Spleen (tissue), 13 donors: ENCODE measurements at places on chromosomes 2 and 18. TPM values are rescaled to one million over a fixed set of nuclear protein-coding genes. Genes with fewer than 3 reads are reported as not detected.

NMUR1 gene
- polyA plus RNA-seq: 0.32 TPM

C1QL2 gene
- not detected for polyA plus RNA-seq

AQP12B gene
- polyA plus RNA-seq: not detected

MSTN gene
- polyA plus RNA-seq: 0.15 TPM

STON1 gene
- 3.4 TPM for polyA plus RNA-seq

DNA sequence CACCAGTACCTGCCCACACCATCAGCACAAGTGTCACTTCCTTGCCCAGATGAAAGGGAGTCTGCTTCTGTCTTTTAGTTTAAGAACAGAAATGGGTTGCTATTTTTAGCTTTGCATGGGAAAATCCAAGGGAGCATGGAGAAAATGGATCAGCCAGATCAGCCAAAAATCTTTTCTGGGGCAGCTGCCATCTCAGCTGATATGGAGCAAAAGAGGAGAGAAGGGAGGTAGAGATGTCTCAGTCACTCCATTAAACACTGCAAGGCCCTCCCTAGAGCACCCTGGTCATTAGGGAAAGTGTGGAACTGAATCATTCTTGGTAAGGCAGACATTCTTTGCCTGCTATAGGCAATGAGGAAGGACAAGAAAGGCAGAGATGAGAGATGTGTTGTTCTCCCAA, 79.9 kb downstream of the CTAGE1 start:
- peak overlapping the region; percentile 48 for H3K27ac ChIP-seq
- no peak overlapping the region for H3K4me3 ChIP-seq
- H3K27me3 ChIP-seq: no peaks in the 10 kb centered on the region

DNA sequence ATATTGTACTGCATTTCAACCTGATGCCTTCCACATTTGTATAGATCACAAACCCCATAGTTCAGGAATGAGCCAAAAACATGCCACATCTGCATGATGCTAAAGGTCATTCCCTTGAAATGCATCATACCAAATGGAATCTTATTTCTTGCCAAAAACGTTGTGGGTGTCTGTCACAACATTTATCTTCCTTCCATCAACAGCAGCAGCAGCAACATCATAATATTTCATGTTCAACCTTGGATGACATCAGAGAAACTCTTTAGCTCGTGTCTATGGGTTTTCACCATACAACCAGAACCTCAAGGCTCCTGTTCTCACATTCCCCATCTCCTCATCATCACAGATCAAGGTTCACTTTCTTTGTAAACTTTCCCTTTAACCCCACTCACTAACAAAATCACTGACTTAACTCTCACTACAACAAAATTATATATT, 221.3 kb upstream of the CTAGE1 start:
- H3K36me3 ChIP-seq: no peaks in the 10 kb centered on the region
- no peak overlapping the region for H3K4me3 ChIP-seq
- no peaks in the 10 kb centered on the region for H3K27me3 ChIP-seq
- no peak overlapping the region for H3K27ac ChIP-seq
- H3K4me1 ChIP-seq: no peaks in the 10 kb centered on the region

GRCh38 chr2:189835855-189836558, 51.8 kb downstream of the PMS1 start:
- H3K27me3 ChIP-seq: no peaks in the 10 kb centered on the region
- no peak for DNase-seq
- H3K4me3 ChIP-seq: no peak overlapping the region
- no peaks in the 10 kb centered on the region for H3K36me3 ChIP-seq

DNA sequence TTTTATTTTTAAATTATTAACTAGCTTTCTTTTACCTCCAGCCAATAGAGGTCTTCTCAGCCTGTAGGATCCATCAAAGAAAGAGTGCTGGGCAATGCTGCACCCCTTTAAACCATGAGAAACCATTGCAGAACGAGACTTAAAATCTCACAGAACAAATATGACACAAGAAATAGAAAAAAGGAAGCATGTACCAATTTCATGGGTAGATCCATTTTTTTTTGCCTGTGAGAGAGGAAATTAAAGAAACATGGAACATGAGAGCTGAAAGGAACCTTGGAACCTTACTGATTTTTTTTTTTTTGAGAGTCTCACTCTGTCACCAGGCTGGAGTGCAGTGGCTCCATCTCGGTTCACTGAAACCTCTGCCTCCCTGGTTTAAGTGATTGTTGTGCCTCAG, 14.0 kb downstream of the HRH4 start:
- no peak overlapping the region for H3K4me3 ChIP-seq
- H3K27ac ChIP-seq: no peak overlapping the region
- H3K36me3 ChIP-seq: no peaks in the 10 kb centered on the region
- no peaks in the 10 kb centered on the region for H3K4me1 ChIP-seq
- H3K27me3 ChIP-seq: no peaks in the 10 kb centered on the region

DNA sequence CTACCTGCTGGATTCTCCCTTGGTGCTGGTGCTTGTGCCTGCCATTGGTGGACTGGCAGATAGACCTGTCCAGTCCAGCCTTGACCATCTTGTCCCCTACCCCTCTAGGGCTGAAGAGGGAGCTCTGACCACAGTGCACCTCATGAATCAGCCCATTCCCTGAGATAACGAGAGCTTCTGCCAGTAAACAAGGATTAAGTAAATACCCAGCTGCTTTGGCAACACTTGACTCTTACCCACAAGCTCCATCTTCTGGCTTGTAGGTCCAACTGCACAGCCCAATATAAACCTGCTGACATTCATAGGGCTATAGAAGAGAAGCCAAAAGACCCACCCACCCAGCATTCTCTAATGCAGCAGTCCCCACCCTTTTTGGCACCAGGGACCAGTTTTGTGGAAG, 186.4 kb downstream of the PIK3C3 start:
- no peaks in the 10 kb centered on the region for H3K4me1 ChIP-seq
- no peak for DNase-seq
- H3K36me3 ChIP-seq: no peaks in the 10 kb centered on the region
- H3K27me3 ChIP-seq: no peaks in the 10 kb centered on the region
- no peak overlapping the region for H3K27ac ChIP-seq

DNA sequence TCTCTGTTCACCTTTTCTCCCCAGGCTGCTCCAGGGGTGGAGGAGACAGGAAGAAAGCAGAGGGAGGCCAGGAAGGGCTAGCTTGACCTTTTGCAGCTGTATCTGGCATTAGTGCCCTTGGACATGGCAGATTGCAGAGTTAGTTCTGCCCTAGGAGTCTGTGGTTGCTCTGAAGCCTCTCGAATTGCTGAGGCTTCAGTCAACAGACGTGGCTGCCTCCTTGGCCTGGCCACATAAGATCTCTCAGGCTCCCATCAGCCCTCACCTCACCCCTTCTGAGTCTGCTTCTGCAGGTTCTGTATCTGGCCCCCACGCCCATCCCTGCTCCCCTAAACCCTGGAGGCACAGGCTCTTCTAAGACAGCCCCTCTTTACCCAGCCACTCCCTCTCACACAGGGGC, 18.2 kb upstream of the PLB1 start:
- H3K4me3 ChIP-seq: no peak overlapping the region
- no peak for DNase-seq

DNA sequence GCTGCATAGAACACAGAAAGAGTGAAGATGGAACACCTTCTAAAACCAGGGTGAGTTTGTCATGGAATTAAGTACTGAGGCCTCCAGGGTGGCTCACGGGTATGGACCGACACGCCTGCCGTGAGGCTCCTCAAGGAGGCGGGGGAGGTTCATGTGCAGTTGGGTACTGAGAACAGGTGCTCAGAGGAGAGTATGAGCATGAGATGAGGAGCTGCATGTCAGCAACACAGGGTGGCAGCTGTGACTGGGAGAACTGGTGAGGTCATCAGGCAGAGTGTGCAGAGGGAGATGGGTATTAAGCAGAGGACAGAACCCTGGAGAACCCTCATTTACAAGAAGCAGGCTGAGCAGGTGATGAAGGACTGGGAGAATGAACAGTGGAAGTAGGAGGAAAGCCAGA, 63.2 kb upstream of the KLHL29 start:
- no peaks in the 10 kb centered on the region for H3K4me1 ChIP-seq
- no peak overlapping the region for H3K4me3 ChIP-seq
- DNase-seq: no peak
- H3K36me3 ChIP-seq: no peaks in the 10 kb centered on the region

GRCh38 chr2:54083445-54083844, 32.0 kb upstream of the ACYP2 start:
- no peaks in the 10 kb centered on the region for H3K27me3 ChIP-seq
- no peaks in the 10 kb centered on the region for H3K36me3 ChIP-seq
- no peak for DNase-seq

GRCh38 chr18:48540251-48541025, 1.6 kb downstream of the CTIF start:
- peak overlapping the region; percentile 72 for H3K4me3 ChIP-seq
- no peaks in the 10 kb centered on the region for H3K36me3 ChIP-seq
- peaks cover 10% of the 10 kb centered on the region for H3K27me3 ChIP-seq
- peak overlapping the region; percentile 84 for H3K27ac ChIP-seq
- H3K4me1 ChIP-seq: peaks cover 13% of the 10 kb centered on the region

DNA sequence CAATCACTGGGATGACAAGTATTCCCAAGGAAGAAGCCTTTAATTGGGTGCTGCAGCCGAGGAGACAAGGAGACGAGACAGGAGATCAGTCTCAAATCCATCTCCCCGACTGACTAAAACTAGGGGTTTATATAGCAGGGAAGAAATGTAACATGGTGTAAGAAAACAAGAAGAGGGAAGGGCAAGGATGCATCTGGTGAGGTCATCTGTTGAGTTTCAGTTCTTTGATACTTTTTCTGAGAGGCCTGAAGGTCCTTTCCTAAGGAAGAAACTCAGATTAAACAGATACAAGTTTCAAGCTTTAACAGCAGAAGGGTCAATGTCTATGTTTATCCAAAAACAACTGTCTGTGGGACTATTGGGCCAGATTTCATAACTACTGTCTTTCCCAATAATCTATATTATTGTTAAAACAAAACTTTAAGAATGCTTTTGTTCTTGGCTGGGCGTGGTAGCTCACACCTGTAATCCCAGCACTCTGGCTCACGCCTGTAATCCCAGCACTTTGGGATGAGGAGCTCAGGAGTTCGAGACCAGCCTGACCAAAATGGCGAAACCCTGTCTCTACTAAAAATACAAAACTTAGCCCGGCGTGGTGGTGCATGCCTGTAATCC, 2.5 kb upstream of the PDCL3 start:
- H3K27me3 ChIP-seq: no peaks in the 10 kb centered on the region
- H3K4me1 ChIP-seq: peaks cover 11% of the 10 kb centered on the region
- no peak overlapping the region for H3K27ac ChIP-seq
- no peak for DNase-seq
- H3K36me3 ChIP-seq: no peaks in the 10 kb centered on the region

DNA sequence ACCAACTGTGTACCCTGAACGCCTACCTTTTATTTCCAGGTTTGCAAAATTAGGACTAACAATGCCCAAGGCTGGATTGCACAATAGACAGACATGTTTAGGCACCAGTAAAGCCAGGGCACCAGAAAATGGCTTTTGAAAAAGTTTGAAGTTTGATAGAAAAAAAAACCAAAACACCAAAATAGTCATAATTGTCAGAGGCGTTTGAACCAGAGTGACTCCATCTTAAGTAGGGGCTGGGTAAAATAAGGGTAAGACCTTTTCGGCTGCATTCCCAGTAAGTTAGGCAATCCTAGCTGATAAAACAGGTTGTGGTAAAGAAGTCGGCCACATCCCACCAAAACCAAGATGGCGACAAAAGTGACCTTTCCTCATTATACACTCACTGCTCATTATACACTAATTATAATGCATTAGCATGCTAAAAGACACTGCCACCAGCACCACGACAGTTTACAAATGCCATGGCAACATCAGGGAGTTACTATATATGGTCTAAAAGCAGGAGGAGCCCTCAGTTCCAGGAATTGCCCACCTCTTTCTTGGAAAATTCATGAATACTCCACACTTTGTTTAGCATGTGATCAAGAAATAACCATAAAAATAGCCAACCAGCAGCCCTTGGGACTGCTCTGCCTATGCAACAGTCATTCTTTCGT, 105.1 kb upstream of the MSH2 start:
- no peak for DNase-seq
- peaks cover 24% of the 10 kb centered on the region for H3K4me1 ChIP-seq
- H3K27ac ChIP-seq: no peak overlapping the region
- no peaks in the 10 kb centered on the region for H3K27me3 ChIP-seq
- no peaks in the 10 kb centered on the region for H3K36me3 ChIP-seq
